HS-5 (cell line): ENCODE measurements at places on chromosomes 6 and 20.
A peak's percentile ranks its signal among the peaks of the same experiment; 100 is the strongest.

GRCh38 chr6:149271348-149272340 is 45.9 kb upstream of the TAB2 start:
- DNase-seq = no peak

DNA sequence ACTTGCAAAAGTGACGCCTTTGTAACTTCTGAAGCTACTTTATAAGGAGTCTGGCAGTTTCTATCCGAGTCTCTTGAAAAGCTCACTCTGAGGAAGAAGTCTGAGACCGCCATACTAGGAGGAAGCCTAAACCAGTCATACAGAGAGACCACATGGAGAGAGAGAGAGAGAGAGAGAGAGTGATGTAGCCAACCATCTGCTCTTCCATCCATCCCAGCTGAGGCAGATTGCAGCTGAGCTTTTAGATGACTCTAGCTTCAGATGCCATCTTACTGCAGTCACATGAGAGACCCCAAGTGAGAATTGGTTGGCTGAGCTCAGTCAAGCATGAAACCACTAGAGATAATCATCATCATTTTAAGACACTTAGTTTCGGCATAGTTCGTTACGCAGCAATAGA is 15.0 kb upstream of the DTNBP1 start:
- no peak for DNase-seq

GRCh38 chr6:15297895-15298590 is 52.2 kb downstream of the JARID2 start:
- DNase-seq = no peak

DNA sequence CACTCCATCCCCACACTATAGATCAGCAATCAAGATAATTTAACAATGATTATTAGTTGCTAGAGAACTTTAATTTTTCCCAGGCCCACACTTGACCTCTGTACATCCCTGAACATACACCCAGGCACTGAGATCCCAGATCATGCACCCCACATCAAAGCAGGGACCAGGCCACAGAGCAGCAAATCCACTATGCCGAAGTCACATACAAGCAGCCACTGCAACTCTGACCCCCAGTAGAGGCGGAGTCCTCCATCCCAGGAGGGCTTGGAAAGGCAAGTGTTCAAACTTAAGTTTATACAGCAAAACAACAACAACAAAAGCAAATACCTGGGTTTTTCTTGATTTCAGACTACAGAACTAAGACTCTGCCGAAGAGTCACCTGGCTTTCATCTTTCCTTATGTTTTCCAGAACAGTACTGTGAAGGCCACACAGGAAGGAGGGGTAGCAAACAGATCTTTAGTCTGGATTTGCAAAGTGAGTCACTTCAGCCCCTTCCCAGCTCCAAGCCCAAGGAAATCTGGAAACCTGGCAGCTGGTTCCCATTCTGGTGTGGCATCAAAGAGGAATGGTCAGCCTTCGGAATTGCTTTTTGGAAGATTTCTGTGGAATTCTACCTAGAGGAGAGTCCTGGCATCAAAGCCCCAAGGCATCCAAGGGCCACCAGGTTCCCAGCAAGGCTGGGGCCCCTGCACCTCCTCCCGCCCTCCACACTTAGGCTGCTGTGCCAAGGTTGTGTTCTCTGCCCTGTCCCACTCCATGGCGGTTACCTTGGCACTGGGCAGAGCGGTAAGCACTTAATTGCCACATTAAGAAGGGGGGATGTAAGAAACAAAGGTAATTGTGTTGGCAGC is 7.3 kb downstream of the JAG1 start:
- no peak for DNase-seq

DNA sequence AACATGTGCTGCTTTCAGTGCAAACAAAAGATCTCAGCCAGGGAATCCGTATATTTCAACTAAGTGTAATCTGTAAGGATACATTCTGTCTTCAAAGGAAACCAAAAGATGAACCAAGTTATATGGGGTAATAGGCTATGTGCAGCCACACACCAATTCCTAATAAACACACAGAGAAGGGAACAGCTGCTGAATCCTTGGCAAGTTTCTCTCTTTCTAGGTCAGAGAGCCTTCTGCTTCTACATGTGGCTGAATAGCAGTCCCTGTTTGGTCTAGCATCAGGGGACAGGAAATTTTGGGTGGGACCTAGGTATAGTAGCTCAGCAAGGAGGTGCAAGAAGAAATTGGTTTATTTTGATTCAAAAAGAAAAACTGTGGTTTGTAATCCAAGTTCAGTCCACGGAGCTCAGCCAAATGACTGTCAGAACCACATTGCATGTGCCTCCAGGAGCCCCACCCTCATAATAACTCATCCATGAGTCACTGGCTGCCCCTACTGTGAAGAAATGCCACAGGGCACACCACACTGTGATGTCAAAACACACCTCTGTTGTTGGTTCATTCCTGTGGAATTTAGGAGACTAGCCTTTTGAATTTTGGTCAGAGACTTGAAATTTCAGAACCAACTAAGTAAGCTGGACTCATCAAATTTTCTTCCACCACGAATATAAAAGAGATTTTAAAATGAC is 21.1 kb downstream of the SPTLC3 start:
- peak; percentile 97 for DNase-seq

- no peak for DNase-seq
Measured at GRCh38 chr6:123306334-123306733, 310.3 kb downstream of the CLVS2 start.

DNA sequence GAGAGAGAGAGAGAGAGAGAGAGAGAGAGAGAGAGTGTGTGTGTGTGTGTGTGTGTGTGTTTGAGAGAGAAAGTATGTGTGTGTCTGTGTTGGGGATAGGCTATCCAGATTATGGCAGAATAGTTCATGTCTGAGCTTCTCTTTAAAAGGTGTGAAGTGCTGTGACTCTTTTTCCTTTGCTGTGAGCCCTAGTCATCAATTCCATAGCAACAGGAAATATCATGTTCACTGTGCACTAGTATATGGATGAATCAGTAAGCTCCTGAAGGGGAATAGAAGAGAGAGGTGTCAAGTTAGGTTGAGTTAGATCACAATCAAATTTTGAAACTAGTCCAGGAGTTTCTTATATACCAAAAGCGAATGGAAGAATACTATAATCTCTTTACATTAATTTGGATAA is 318.7 kb downstream of the RFPL4B start:
- DNase-seq = no peak

DNA sequence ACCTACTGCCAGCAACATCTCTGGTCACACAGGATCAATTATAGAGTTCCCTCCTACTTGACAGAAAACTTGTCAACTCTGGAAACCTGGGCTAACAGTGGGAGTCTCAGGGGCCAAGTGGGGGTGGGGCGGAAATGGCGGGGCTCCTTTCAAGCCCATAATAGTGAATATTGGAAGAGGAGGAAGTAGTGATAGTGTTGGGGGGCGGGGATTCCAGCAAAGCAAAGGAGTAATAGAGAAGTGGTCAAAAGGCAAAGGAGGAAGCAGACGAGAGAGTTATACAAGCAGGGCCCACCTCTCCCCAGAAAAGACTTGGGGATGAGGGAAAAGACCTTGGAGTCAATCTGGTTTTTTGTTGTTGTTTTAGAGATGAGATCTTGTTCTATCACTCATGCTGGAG is 2.1 kb downstream of the DEF6 start:
- DNase-seq = no peak

- DNase-seq = no peak
Measured at GRCh38 chr6:35722121-35722761, 14.6 kb upstream of the ARMC12 start.

- peak; percentile 58 for DNase-seq
Measured at GRCh38 chr6:43491750-43492661, 14.6 kb downstream of the TJAP1 start.
